ENCODE measurements at places on chromosomes 16 and 17.

GRCh38 chr17:73203135-73203787 is 10.4 kb downstream of the COG1 start:
- DNase-seq, result no peak

GRCh38 chr16:89413811-89414585 is 76.4 kb downstream of the ANKRD11 start:
- DNase-seq, result no peak

DNA sequence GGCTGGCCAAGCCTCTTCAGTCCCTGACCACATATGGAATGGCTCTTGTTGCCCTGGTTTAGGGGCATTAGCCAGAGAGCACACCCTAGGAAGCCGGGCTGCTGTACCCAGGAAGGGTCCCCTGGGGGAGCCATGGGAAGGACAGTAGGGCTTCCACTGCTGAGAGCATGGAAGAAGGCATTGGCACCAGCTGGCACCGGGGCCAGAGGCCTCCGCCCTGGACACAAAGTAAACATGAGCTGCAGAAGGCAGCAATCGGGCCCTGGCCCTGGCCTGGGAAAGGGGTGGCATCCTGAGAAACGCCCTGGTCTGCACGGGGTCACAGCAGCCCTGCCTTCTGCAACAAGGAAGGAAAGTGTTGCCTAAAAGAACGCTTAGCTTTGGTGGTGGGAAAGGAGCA is 49.4 kb downstream of the VAC14 start:
- no peak for DNase-seq

DNA sequence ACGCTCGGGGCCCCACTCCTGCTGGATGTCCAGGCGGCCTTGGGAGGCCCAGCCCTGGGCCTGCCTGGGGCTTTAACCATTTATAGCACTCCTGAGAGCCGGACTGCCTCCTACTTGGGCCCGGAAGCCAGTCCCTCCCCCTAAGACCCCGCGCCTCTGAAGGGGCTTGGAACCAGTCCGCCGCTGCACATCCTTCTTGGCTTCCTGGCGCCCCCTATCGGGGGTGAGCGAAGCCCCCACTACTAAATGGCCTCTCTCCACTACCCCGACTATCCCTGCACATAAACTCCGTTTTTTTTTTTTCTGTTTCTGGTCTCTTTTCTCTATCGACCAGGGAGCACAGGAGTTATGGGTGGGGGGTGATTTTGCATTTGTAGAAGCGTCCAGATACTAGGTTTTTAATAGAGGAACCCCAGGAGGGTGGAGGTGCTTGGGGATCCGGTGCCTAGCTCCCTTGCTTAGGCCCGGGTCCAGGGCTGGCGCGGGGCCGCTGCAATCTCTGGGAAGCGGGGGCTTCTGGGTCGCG is 633 bp upstream of the NOL3 start:
- no peak for DNase-seq

GRCh38 chr16:9360075-9360474 is 268.6 kb downstream of the HAPSTR1 start:
- no peak for DNase-seq
